ENCODE measurements at places on chromosomes 12 and 14.

- DNase-seq, result no peak
Observed at GRCh38 chr12:11894890-11895289, 175.8 kb upstream of the BCL2L14 start.

- DNase-seq, result no peak
Observed at GRCh38 chr12:19095756-19096480, 33.6 kb upstream of the PLEKHA5 start.

- peak; percentile 16 for DNase-seq
Observed at GRCh38 chr12:89768586-89769482, 60.2 kb upstream of the ATP2B1 start.

- no peak for DNase-seq
Observed at GRCh38 chr12:108193917-108194316, 64.8 kb downstream of the WSCD2 start.

DNA sequence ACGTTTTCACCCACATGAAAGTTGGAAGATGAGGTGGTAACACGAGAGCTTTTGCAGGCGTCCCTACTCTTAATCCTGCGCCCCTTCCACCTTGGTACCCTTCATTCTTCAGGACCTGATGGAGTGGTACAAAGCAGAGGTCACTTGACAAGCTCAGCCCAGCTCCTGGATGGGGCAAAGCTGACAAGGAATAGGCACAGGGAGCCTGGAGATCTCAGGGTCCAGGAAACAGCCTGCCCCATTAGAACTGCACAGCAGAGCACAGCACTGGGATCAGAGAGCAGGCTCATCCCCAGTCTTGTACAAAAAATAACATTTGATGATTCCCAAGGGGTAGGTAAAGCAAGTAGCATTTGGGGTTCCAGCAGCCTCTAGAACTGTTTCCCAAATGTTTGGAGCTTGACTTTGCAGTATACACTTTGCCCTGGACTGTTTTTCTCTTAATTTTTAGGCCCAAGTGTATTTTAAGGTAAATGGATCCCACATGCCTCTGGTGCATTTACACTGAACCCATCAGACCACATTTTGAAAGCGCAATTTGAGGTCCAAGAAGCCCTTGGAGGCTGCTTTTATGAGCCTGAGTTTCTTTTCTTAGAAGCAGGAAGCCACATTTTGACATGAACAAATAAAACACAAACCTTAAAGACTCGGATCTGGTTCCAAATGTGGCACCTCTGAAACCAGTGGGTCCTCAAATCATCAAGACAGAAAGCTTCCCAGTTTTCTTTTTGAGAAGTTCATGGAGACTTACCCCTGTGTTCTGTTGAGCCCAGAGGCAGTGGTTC, 633 bp downstream of the TC2N start:
- no peak for DNase-seq

DNA sequence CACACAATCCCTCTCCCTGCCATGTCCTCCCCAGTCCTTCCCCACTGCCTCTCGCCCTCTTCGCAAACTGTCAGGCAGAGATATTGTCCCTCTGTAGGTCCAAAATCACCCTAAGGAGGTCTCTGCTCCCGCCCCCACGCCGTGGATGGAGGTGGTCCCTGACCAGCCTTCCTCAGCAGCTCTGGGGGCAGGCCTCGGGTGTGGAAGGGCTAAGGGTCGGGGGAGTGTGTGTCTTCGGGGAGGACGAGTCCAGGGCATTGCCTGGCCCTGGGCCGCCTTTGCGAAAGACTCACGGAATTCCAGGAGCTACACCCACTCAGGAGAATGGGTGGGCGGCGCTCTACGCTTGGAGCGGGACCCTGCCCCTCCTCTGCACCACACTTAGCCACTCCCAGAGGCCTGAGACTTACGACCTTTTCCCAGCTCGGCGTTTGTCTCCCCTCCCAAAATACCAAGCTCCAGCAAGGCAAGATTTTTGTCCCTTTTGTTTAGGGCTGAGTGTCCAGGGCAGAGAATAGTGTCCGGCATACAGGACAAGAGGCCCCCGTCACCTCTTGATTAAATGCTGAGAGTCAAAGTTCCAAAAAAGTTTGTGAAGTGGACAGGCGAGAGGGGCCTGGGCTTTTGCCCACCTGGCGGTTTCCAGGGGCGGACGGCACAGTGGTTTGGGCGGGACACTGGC, 881 bp downstream of the PYGL start:
- no peak for DNase-seq
